ENCODE measurements at places on chromosomes 1 and 21.

DNA sequence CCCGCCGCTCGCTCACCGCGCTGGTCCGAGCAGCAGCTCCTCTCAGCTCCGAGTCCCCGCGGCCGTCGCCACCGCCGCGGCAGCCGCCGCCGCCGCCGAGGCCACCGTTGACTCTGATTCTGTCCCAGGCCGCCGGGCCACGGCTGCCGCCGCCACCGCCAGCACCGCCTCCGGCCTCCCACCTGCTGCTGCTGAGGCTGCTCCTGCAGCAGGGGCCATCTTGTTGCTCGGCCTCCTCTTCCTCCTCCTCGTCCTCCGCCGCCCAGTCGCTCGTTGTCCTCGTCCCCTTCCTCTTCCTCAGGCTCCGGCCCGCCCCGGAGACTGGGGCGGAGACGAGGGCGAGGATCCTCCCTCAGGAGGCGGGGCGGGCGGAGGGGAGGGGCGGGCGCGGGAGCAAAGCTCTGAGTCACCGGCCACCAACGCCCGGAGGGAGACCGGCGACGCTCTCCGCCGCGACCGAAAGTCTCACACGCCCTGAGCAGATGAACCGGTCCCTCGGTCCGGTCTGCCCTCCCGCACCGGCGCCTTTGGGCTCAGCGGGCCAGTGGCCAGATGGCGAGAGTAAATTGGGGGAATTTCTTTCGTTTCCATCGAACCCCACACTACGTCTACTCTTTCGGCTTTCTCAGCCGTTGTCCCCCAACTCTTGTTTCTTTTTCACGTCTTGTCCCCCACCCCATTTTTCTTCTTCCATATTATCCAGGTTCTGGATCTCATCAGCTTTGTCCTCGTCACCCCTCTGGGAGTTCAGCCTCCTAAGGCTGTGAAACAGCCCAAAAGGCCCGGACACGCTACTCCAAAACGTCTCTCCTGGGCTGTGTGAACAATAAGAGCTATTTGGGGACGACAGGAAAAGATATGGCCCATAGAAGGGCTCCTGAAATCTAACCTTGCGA is at the start of gene RC3H1:
TSS of gene RC3H1 (minus strand) at position 278 of the 896 bp plus-strand sequence. CDS start 29,372 bp downstream, outside the sequence.
- peak; percentile 31 for DNase-seq

DNA sequence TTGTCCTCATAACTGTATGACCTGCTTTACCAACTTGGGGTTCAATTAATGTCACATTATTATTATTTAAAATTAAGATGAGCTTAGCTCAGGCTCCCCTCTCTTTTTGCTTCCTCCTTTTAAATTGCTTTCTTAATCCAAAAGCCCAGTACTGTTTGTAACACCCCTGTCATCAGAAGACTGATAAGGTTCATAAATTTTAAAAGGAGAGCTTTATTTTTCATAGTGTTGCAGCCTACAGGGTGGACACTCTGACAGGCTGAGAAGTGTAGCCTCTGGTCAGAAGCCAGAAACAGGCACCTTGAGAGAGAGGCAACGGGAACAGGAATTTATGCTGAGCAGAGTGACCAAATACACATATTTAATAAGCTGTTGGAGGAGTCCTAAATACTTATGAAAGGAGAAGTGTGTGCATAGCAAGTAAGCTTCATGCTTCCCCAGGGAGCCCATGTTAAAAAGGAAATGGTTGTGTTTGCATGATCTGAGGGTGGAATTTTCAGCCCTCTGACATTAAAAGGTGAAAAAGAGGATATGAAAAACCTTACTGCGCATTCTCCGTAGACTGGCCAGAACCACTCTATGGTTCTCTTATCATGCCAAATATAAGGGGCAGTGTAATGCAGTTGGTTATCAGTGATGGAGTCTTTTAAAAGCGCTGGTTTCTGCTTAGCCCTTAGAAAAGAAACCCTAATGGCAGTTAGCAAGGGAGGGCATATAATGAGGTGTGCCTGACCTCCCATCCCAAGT is 30.5 kb upstream of the FGGY start:
- no peak for DNase-seq

DNA sequence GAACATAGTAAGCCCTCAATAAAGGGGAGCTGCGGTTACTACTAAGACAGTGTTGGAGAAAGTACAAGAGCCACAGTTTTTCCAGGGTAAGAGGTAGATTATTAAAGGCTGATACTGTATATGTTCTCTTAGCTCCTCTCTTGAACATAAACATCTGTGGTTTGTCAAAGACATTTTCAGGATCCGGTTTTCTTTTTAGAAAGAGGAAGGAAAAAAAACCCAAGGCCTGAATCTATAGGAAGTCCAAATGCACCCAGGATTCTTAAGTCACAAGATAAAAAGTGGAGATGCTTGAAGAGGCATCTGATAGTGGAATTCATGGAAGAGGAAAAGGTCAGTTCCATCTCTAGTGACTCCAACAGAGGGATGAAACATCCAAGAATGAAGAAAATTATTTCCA is 24.6 kb upstream of the SLC45A3 start:
- no peak for DNase-seq

GRCh38 chr1:234613128-234613875 is 3.3 kb upstream of the IRF2BP2 start:
- DNase-seq, result no peak

- DNase-seq, result no peak
These were observed 22.0 kb downstream of the MRPL37 start for GRCh38 chr1:54221867-54222484.

GRCh38 chr1:112472142-112472541 is 36.6 kb upstream of the WNT2B start:
- no peak for DNase-seq

DNA sequence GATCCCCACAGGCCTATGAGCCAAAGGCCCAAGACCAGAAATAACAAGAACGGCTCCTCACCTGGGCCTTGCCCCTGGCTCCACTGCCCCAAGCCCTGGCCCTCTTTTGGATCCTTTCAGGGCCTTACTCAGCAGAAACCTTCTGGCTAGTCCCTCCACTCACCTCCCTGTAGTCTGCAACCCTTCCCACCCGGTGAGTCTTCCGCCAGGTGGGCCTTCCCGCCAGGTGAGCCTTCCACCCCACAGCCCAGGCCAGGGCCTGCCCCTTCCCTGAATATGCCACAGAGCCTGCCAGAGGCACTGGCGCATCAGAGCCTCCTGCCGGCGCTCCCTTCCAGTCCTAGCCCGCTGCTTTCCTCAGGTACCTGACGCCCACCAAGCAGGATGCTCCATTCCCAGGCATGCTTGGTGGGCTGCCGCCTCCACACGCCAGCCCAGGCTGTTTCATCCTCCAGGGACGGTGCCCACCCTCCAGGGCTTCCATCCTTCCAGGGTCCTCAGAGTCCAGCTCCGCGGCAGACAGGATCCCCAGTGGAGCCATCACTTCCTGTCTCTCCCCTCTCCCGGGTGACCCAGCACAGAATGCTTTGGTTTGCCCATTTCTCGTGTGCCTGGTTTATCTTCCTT is 20.9 kb downstream of the LHX4 start:
- DNase-seq, result no peak

DNA sequence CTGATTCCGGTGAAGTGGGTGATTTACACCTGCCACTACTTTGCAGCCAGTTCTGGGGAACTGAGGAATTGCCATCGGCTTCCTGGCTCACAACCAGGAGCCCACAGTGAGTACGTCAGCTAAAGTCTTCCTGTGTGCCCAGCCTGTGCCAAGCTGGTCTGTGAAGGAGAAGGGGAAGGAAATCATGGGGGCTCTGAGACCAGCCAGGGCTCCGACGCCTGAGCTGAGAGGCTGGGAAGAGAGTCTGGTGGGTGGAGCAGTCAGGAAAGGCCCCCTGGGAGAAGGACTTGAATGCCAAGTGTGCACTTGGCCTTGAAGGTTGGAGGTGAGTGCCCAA is 1.2 kb downstream of the LURAP1 start:
- no peak for DNase-seq

- no peak for DNase-seq
These were observed 766 bp upstream of the SLC44A3 start for GRCh38 chr1:94819238-94819944.

GRCh38 chr1:231266811-231267322 is 25.9 kb downstream of the GNPAT start:
- no peak for DNase-seq

DNA sequence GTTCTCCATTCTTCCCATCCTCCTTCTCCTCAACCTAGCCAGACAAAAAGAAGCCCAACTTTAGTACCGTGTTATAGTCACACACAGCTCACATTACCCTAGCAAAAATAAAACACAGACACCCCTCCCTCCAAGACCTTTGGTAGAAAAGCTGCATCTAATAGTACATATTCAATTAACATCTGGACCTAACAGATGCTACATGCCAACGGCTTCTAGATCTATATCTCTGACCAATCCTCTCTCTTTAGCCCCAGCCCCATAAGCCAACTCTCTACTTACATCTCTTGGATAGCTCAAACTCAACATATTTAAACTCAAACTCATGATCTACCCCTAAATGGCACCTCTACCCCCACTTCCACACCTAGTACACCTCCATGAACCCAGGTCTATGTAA is 233.1 kb downstream of the KCNH1 start:
- DNase-seq, result no peak

GRCh38 chr1:192521734-192522133 is 53.8 kb upstream of the RGS1 start:
- DNase-seq, result no peak

DNA sequence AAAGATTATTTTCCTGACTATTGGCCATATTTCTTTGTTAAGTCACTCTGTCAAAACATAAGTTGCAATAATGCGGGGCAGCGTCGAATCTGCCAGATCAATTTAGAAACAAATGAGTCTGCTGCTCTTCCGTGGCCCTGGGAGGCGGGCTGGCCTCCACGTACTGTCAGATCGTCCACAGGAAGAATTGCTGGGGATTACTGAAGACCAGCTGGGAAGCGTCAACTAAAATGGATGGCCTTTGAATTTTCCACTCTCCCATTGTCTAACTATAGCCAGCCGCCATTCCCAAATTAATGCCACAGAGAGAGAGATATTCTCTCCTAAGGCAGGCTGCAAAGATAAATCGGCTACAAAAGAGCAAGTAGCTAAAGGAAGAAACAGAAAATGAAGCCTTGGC is 560.2 kb downstream of the SMYD3 start:
- DNase-seq, result no peak

GRCh38 chr1:174829990-174830389 is 169.8 kb upstream of the CACYBP start:
- DNase-seq, result no peak

DNA sequence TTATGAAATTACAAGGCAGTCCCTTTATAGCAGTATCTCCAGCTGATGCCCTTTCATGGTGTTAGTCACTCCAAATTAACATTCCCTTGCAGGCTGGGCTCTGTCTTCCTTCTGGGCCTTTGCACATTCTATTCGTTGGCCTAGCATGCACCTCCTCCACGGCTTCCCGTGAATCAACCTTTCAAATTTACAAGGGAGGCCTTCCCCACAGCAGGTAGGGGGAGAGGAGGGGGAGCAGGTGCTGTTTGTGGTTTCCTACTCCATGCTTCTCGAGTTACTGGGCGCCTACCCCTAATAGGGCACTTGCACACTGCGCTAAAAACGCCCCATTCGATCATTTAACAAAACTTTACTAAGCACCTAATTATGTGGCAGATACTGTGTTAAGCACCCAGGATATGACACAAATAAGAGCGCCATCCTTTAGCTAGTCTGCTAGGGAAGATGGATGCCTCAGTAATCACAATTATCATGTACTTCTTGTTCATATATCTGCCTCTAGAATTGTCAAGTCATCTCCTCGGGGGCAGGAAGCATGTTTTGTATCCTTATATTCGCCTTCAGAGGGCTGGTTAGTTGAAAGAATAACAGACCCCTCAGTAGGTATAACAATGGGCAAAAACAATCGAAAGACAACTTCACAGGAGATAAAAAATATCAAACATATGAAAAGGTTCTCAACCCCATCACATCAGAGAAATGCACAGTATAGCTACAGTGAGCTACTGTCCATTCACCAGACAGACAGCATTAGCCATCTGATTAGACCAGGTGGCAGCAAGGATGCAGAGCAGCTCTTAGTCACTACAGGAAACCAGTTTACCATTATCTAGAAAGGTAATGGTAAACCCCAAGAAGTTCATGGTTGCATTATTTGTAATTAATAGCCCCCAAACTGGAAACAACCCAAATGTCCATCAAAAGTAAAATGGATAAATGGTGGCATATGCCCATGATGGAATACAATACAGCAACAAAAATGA is 1.7 kb upstream of the ADAR start:
- DNase-seq, result no peak

- no peak for DNase-seq
These were observed 73.5 kb downstream of the WLS start for GRCh38 chr1:68158837-68159236.

DNA sequence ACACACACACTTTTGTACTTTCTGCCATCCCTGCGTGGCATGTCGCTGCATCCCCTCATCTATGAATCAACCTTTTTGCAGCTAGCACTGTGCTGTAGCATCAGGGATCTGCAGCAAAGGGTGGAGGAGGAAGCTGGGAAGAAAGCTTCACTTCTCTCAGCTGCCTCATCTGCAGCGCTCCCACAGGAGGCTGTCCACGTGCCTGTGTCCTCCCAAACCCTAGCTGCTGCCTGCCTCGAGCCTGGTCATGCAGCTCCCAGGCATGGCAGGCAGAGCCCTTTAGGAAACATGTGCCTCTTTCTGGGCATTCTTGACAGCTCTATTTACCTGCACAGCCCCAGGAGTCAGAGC is 262.1 kb upstream of the SGIP1 start:
- DNase-seq, result no peak

- no peak for DNase-seq
These were observed 26.5 kb downstream of the CYYR1 start for GRCh38 chr21:26546446-26547097.

DNA sequence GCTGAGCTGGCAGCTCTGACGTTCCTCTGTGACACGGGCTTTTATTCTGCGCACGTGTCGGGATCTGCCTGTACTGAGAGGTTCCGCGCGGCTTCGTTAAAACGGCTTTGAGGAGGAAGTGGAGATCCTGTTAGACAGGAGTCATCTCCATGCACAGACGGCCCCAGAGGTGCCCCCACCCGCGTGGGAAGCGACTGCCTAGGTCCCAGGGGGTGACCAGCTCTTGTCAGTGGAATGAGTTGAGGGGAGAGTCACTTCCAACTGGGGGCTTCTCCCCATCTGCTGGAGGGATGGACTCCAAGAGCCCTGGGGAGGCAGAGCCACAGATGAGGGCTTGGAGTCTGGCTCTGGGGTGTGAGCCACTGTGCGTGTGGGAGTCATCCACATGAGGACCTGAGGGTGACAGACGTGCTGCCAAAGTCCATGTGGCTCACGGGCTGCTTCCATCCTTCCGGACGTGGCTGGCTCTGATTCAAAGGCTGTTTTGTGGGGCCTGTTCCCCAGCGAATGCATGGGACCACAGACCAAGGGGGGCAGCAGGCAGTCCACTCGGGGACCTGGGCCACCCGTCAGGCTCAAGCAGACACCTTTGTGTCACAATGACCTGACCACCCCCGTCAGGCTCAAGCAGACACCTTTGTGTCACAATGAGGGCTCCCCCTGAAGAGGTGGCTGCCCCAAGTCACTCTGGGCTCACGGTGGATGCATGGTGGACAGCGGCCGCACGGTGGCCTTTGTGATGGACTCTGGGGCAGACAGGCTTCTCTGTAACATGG is 26.8 kb downstream of the PTTG1IP start:
- DNase-seq, result no peak

Data from cortex of kidney (tissue), 1 donor.